ENCODE measurements at places on chromosomes 4 and X.
A peak's percentile ranks its signal among the peaks of the same experiment; 100 is the strongest.

- DNase-seq, result no peak
Measured at GRCh38 chr4:22911285-22911684, 218.5 kb downstream of the GBA3 start.

DNA sequence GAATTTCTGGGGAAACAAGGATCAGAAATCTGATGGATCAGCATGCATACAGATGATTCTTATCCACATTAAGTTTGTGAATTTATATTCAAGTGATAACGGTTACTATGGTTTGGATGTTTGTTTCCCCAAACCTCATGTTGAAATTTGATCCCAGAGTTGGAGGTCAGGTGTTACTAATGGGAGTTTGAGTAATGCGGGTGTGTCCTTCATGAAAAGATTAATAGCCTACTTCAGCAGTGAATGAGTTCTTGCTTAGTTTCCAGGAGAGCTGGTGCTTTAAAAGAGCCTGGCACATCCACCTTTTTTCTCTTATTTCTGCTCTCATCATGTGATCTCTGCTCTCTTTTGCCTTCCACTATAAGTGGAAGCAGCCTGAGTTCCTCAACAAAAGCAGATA lies 712.4 kb downstream of the IL1RAPL1 start:
- DNase-seq, result peak; percentile 78

DNA sequence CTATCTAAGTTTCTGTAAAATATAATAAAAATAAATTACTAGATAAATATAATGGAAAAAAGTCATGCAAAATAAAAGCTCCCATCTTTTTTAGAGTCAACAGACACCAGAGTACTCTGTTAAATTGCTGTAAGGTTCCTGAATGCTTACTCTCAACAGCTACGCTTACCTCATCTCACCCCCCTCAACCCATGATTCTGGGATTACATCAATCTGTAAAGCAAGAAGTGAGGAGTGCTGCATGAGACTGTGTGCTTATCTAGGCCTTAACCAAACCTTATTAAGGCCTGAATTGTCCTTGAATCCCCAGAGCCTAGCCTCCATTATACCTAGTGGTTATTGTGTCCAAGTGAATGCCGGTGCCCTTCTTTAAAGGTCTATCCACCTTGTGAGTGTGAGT lies 735.8 kb downstream of the RPA4 start:
- DNase-seq, result no peak

DNA sequence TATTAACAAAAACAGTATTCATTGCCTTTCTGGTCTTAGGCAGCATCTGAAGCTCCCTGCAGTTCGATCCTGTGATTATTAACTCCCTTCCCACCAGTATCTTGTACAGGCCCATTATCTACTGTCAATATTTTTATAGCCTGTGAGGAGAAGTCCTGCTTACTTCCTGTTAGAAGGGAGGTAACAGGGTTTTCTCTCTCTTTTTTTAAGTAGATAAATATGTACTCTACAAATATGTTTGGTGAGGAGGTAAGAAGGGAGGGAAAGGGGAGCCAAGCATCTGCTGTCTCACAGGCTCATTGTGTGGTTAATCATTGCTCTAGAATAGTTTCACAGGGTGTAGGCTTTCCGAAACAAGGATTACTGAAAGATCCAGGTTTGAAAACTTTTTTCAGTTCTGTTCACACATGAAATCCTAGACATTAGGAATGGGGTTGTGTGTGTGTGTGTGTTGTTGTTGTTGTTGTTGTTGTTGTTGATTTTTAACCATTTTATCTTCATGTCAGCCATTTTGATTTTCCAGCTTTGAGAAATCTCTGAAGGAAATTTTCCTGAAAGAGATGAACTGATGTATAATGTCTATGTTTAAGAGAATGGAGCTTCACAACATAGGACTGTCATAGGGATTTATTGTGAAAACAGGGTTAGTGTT lies 14.2 kb downstream of the ATOH1 start:
- DNase-seq, result no peak

- no peak for DNase-seq
Measured at GRCh38 chrX:13090339-13091110, 46.1 kb upstream of the FAM9C start.

DNA sequence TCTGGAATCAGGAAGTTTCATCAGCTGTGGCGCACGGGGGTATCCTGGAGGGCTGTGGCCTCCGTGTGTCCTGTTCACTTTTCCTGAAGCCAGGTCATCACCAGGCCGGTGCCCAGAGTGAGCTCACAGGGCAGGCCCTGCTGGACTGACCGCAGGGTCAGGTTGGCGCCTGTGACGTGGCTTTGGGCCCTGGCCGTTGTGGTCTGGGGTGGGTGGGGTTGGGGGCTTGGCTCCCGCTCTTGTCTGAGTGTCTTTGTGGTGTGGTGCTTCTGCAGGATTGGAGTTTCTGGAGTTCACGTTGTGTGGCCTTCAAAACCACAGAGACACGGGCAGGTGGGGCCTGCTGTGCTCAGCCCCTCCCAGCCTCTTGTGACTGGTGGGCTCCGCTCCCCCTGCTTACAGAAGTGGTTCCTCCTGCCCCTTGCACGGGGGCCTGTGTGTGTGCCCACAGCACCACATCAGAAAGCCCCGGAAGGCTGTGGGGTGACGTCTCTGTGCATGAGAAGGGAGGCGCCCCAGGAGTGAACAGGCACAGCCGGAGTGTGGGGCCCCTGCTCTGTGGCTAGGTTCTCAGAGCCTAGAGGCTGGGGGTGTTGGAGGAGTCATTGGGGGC lies 9.5 kb downstream of the RGS12 start:
- peak; percentile 68 for DNase-seq

DNA sequence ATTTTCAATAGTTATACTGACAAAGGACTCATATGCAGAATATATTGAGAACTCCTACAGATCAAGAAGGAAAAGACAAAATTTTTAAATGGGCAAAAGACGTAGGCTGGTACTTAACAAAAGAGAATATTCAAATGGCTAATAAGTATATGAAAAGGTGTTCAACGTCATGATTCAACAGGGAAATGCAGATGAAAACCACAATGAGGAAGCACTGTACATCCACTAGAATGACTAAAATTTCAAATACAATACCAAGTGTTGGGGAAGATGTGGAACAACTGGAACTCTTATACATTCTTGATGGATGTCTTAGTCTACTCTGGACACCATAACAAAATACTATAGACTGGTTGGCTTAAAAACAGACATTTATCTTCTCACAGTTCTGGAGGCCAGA lies 1.3 kb upstream of the MRFAP1L1 start:
- DNase-seq, result no peak

DNA sequence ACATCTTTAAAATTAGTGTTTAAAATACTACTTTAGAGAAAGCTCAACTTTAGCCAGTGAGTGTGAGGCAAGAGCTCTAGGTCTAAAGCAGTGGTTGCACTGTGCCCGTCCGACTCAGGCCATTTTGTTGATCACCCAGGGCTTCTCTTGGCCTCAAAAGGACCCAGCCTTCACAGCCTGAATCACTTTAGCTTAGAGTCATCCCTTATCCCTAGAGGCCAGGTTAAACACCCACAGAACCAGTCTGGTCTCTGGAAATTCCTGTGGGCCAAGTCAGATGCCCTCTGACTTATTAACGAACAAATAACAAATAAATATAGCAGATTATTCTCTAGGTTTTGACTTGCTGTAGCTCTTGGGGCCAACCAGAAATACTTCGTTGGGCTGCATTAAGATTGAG lies 102.3 kb downstream of the WWC2 start:
- DNase-seq, result peak; percentile 82

DNA sequence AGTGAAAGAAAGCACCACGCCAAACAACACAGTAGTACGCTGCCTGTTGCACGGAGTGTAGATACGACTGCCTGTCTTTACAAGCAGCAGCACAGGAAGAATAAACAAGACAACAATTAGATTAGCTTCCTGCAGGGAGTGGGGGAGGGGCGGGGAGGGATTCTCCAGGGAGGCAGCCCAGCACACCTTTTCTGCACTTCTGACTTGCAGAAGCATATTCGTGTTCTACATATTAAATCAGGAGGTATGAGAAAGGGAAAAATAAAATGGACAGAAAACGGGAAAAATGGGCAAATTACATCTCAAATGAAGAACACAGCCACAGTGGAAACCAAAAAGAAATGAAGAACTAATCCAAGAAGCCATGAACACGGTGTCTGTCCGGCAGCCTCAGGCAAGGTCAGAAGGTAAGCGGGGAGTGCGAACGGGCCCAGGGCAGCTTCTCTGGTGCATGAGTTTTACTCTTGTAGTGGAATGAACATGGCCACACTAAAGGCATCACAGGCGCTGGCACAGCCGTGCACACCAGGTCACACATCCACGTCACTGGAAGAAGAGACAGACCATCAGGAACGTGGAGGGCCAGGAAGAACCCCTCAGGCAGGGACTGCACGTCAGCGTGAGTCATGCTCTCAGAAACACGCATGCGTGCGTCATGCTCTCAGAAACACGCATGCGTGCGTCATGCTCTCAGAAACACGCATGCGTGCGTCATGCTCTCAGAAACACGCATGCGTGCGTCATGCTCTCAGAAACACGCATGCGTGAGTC lies 20.1 kb upstream of the ADRA2C start:
- DNase-seq, result no peak

DNA sequence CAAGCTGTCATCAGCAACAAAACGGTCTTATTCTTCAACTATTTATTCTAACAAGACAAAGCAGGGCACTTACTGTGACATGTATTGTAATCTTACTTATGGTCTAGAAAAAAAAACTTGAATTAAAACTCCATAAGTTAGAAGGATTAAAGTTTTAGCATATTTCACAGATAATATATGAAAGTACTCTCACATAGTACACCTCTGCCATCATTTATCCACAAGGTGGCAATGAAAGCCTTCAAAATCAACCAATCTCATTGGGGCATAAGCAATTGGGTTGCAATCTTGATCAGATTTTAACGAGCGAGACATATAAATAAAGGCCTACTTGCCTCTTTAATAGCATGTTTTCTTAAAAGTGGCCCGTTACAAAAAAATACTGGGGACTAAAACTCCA lies 1382.9 kb downstream of the FAM133A start:
- peak; percentile 55 for DNase-seq

DNA sequence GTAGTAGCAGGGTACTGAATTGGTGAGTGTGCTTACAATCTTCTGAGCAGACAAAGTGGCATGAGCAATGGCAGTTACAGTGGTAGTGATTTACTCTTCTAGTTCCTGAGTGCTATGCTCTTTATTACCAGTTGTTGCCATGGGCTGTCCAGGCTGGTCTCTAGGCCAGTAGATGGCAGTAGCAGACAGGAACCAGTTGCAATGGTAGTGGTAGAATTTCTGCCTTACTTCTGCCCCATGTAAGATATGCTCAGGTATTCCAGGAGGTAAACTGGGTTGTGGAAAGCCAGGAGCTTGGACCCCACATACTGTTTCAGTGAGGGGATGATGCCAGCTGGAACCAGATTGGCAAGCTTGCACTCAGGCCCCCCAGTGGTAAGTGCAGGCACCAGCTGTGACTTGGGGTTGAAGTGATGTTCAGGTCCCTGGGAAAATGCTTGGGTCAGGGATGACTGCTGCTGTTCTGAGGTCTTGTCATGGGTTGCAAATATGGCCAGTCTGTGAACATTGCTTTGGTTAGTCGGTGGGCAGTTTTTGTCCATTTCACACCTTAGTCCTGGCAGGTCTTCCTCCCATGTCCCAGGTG lies 63.0 kb upstream of the ZXDB start:
- DNase-seq, result peak; percentile 26

- peak; percentile 9 for DNase-seq
Measured at GRCh38 chr4:109465069-109465468, 31.5 kb downstream of the SEC24B start.

DNA sequence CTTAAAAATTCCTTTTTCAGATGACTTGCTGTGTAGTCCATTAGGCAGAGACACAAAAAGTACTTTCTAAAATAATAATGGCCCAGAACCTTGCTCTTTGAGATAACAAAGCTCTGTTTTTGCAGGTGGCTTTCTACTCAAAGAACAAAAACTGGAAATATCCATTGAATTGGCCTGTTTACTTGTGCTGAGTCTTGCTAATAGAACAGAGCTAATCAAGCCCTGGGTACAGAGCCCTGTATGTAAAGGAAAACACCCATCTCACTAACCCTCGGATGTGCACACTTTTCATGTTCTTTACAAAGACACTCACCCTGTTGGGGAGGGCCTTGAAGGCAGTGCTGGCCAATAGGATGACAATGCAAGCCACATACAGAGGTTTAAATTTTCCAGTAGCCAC lies 27.0 kb upstream of the LNX1 start:
- no peak for DNase-seq

Data from M059J (cell line).